ENCODE measurements at places on chromosomes 2 and 18.
A peak's percentile ranks its signal among the peaks of the same experiment; 100 is the strongest.

- no peak for DNase-seq
These were observed 165.2 kb upstream of the COL3A1 start for GRCh38 chr2:188808947-188809355.

- no peak for DNase-seq
These were observed 15.9 kb upstream of the LHCGR start for GRCh38 chr2:48771241-48772014.

- DNase-seq = no peak
These were observed 110.4 kb downstream of the CDC42EP3 start for GRCh38 chr2:37560863-37561614.

GRCh38 chr2:19046986-19047780 is 311.2 kb downstream of the OSR1 start:
- no peak for DNase-seq

- DNase-seq = peak; percentile 17
These were observed 154.8 kb downstream of the TGIF1 start for GRCh38 chr18:3604498-3605408.

DNA sequence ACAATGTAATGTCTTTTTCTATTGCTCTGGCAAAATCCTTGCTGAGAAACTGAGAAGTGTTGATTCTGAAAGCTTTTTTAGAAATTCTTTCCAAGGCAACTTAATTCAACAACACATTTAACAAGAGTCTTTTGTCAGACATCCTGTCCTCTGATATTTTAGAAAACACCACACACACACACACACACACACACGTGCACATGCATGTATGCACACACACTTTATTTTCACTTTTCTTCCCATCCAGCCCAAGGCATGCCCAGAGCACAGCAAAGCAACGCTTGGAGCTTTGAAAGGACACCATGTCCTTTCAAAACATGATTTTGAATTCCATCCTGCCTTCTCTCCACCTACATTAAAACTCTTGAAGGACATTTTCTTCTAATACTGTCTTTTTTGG is 116.1 kb downstream of the ATL2 start:
- DNase-seq = no peak

- DNase-seq = no peak
These were observed 154.1 kb upstream of the ZNF804A start for GRCh38 chr2:184444217-184444616.

GRCh38 chr2:29463181-29463900 is 348.1 kb downstream of the CLIP4 start:
- no peak for DNase-seq

GRCh38 chr2:36459725-36460137 is 104.2 kb downstream of the CRIM1 start:
- DNase-seq = no peak

GRCh38 chr2:158042666-158043065 is 59.0 kb upstream of the UPP2 start:
- no peak for DNase-seq

- DNase-seq = no peak
These were observed 20.3 kb downstream of the NRP2 start for GRCh38 chr2:205702576-205702975.

- DNase-seq = no peak
These were observed 5.9 kb upstream of the POMC start for GRCh38 chr2:25174192-25174861.

Measured in bone marrow (tissue), 2 donors.